ENCODE measurements at places on chromosomes 1 and 21.

- no peak for DNase-seq
These were observed 56.8 kb downstream of the TENT5C start for GRCh38 chr1:117662667-117663066.

- no peak for DNase-seq
These were observed 58.9 kb downstream of the POFUT2 start for GRCh38 chr21:45228656-45229240.

GRCh38 chr1:165894591-165894990 is 67.2 kb downstream of the UCK2 start:
- no peak for DNase-seq

DNA sequence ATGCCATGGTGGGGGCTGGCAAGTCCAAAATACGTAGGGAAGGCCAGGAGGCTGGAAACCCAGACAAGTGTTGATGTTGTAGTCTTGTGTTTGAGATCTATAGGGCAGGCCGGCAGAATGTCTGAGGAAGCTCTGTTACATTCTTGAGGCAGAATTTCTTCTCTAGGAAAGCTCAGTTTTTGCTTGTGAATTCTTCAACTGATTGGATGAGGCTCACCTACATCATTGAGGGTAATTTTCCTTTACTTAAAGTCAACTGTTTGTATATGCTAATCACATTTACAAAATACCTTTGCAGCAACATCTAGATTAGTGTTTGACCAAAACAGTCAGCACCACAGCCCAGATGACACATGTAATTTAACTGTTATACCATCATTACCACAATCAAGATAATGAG is 37.0 kb downstream of the PATJ start:
- no peak for DNase-seq

GRCh38 chr1:39084191-39084590 is 58.0 kb downstream of the NDUFS5 start:
- no peak for DNase-seq

- DNase-seq = no peak
These were observed 10.3 kb downstream of the POFUT2 start for GRCh38 chr21:45277101-45278045.

GRCh38 chr1:202367271-202367670 is 18.8 kb downstream of the PPP1R12B start:
- no peak for DNase-seq

GRCh38 chr1:226519716-226520598 is 28.6 kb upstream of the STUM start:
- DNase-seq = no peak

DNA sequence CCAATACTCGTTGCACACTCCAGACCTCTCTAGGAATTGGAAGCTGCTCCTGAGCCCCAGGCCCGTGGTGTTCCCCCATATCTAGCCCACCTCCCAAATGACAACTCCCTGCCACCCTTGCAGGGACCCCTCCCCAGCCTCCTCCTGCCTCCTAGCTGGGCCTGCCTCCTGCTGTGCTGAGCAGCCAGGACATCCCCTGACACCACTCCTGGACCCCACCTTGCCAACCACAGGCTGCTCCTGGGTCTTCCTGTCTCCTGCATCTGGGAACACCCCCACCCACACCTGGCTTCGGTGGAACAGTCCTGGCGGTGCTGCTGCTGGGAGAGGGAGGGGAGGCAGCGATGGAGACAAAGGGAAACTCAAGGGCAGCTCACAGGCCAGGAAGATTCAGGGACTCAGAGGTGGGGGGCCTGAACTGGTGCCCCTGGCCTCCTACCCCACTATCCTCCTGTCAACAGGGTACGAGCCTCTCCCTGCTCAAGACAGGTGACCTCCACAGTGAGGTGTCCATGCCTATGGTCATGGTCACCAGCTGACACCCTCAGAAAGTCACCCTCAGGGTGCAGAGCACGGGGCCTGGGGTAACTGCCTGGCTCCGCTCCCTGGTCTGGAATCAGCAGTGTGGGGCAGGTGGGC is 81.2 kb downstream of the RIPK4 start:
- no peak for DNase-seq

DNA sequence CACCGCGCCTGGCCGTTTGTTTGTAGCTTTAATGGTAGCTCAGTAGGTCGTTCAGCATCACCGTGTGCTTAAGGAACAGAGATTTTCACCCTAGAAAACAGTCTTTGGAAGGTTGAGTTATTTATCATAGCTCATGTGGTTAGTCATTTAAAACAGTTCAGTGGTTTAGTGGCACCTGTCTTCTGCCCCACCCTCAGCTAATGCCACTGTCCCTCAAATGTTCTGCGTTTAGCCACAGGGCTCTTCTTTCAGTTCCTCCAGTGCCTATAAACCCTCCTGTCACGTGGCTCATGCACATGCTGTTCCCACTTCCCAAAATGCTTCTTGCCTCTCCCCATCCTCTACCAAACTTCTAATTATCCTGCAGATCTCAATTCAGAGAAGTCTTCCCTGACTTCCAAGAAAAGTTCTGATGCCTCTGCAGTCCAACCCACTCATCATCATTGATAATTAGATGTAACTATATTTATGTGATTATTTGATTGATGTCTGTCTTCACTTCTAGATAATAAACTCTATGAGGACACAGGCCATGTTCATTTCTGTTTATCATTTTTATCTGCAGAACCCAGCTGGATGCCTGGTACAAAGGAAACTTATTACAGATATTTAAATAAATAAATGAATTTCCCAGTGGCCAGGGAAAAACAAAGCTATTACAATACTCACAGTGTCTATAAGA is 14.4 kb upstream of the DIPK1A start:
- no peak for DNase-seq

DNA sequence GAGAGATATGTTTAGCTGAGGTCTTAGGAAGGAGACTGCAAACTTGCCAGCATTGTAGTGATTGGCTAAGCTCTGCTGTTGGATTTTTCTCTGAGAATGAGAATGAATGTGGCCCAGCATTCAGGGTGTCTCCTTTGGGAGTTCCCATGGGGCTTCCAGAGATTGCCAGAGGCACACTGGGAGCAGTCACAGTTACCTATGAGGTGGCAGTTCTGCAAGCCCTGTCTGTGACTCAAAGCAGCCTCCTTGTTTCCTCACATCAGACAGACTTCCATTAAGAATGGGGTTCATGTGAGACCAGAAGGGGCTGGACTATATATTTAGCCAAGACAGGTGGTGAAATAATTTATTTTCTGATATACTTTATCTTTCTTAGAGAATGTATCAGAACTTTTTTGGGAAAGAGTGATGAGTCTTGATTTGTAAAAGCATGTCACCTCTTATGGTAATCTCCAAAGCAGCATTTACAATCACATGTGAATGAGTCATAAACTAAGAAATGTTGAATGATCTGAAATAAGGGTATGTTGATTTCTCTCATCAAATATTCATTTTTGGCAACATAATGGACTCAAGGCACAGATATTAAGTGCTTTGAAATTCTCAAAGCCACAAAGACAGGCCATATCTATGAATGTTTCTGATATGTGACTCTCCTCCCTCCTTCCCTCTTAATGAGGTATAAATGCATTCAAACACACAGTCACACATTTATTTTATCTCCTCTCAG is 9.5 kb upstream of the SLC19A2 start:
- no peak for DNase-seq

GRCh38 chr1:95181096-95181495 is 52.9 kb upstream of the RWDD3 start:
- DNase-seq = no peak

GRCh38 chr1:39835935-39836594 is 47.2 kb downstream of the TRIT1 start:
- DNase-seq = no peak

GRCh38 chr1:183139281-183139942 is 46.7 kb upstream of the LAMC2 start:
- DNase-seq = no peak

GRCh38 chr1:212141404-212141803 is 105.9 kb downstream of the DTL start:
- DNase-seq = no peak

GRCh38 chr1:54239631-54240031 is 39.7 kb downstream of the MRPL37 start:
- DNase-seq = no peak

DNA sequence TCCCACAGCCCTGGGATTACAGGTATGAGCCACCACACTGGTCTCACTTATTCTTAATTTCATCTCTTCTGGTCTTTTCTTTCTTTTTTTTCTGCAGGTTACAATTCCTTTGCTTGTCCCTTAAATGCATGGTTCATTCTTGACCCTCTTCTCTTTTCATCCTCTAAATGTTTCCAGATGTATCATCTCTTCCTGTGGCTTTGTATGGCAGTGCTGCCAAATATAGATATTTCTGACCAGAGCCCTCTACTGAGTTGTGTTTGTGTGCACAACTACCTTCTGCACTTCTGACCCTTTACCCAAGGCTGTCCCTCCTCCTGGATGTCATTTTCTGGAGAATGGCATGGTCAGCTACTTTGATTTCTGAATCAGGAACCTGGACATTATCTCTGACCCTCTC is 32.5 kb downstream of the OLFML3 start:
- DNase-seq = no peak

- DNase-seq = no peak
These were observed 19.5 kb downstream of the A3GALT2 start for GRCh38 chr1:33301273-33301984.

Measured in effector memory CD8-positive, alpha-beta T cell (primary cell).